ENCODE measurements at places on chromosomes 4 and X.

DNA sequence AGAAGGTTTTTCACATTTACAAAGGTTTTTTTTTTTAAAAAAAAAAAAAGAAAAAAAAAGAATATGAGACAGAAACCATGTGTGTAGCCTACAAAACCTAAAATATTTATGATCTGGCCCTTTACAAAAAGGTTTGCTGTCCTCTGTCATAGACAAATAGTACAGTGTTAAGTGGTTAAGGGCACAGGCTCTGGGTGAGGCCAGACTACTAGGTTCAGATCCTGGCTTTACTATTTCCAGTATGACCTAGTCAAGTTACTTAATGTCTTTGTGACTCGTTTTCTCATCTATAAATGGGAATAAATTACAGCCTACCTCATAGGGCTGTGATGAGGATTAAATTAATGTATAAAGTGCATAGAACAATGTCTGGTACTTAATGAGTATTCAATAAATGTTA lies 56.5 kb downstream of the GAB1 start:
- DNase-seq, result no peak

- DNase-seq, result no peak
Observed at GRCh38 chr4:164424846-164425245, 329.1 kb upstream of the SMIM31 start.

DNA sequence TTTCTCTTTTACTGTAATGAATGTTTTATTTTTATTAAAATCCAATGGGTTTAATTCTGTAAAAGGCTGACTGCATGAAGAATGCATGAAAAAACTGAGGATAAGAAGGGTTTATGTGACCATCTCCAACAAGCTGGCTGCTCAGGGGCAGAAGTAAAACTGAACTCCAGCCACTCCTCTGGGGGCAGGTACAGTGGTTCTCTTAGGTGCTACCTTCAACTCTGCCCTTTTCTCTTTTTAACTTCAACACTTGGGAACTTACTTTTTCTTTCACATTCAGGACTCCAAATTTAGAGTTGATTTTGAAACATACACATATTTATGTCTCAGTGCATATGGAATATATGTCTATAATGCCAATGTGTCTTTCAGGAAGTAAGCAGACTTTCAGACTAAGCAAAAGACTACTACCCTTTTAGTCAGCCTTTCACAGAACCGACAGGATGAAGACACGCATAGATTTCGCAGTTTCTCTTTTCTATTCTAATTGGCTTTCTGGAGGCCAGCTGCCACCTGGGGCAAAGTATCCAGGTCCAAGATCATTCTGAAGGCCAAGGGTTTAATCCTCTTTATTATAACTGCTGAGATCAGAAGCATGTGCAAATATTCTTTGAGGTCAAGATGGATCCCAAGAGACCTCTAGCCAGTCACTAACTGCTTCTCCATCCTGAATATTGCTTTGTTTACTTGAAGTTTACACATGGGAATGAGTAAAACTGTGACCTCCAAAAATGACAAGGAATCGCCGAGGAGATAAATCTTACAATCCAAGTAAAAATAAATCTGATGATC lies 30.7 kb downstream of the HS3ST1 start:
- DNase-seq, result no peak

DNA sequence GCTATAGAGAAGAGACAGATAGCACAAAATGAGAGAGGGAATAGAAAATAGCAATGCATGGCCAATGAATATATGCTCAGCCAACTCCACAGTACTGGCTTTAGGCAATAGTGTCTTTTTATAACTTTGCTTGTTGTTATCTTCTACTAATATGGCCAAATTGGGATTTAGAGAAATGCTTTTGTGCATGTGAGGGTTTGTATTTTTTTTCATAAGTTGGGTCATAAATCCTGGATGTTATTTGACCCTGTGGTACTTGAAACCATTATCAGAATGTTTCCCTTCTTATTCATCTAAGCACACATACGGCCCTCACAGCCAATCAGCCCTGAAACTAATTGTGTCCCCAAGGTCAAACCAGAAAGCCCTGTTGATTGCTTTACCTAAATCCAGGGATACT lies 35.2 kb upstream of the LPAR4 start:
- DNase-seq, result no peak

GRCh38 chr4:56674984-56675383 lies 6.1 kb downstream of the HOPX start:
- DNase-seq, result no peak

DNA sequence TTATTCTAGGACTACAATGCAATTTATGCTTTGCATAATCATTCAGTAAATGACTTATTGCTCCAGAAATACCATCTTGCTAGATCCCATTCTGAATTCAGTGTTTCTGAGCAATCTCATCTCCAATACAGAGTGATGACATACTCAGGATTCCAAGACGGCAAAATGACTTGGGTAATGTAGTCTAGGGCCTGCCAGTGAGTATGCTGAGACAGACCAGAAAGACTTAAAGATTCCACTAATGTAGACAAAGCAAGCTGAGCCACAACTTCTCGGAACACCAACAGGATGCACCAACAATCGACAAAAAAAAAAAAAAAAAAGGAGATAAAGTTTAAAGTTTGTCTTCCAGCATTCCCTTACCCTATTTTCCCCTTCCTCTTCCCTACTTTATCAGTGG lies 919 bp upstream of the SEC24B start:
- DNase-seq, result no peak

DNA sequence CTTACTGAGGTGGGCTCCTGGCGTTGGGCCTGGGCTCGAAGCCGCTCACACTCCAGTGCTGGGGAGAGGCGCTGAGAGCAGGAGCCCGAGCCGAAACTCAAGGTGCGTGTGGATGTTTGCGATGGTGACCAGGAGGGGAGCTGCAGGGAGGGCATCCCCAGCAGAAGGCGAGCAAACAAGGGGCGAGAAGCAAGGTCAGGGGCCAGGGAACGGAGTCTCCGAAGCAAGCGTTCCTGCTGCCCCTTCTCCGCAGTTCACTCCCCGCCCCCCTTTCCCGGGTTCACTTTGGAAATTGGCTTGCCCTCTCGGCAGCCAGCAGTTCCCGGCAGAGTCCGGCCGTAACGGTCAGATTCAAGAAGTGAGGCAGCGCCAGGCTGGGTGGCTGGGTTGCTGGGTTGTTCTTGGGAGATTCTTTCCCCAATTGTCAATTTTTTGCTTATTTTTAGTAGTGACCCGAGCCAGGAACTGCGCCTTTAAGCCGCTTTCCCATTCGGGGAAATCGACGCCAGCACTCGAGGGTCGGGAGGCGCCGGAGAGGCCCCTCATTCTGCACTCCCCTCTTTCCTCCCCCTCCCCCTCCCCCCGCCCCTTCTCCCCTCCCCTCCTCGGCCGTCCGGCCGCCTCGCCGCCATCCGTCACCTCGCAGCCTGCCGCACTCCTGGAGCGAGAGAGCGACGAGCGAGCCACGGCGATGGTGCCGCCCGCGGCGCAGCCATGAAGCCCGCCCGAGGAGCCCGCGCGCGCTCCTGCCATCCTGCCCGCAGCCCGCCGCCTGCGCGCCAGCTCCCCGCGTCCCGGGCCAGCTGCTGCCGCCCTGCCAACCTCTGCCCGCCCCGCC lies at the start of gene FRMPD3:
Gene FRMPD3 (plus strand): TSS at position 655 of the 838 bp plus-strand sequence. CDS start 76,937 bp downstream, outside the sequence.
- no peak for DNase-seq

- DNase-seq, result no peak
Observed at GRCh38 chrX:68894513-68895340, 65.9 kb downstream of the EFNB1 start.

GRCh38 chr4:57442831-57443291 lies 332.7 kb upstream of the IGFBP7 start:
- DNase-seq, result no peak

- DNase-seq, result no peak
Observed at GRCh38 chrX:150450519-150451177, 87.5 kb downstream of the MAMLD1 start.

DNA sequence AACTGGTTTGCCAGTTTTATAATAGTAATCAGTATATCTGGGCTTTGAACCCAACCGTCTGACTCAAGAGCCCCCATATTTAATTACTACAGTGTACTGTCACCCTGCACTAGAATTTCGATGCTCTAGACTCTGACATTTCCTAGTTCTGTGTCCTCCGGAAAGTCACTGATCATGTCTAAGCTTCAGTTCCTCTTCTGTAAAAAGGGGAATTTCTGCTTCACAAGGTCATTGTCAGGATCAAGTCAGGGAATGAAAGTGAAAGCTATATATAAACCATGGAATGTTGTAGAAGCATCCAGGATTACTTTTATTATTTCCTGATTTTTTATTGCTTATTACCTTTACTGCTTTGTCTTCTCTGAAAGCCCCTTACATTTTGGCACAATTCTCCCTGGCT lies 4.0 kb upstream of the KCNIP4 start:
- DNase-seq, result no peak

DNA sequence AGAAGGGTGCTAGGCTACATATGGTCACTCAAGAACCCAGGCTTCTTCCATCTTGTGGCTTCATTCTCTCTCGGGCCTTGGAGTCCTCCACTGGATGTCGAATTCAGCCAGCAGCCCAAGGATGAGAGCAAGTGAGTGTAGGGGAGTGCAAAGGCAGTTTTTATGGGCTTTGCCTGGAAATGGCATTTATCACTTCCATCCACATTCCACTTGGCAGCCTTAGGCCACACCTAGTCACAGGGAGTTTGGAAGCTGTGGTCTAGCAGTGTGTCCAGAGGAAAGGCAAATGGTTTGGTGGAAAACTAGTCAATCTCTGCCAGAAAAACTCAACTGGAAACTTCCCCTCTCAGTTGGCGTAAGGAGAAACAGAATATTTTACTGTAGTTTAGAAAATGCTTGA lies 59.0 kb downstream of the NHS start:
- no peak for DNase-seq

GRCh38 chr4:37649268-37649667 lies 36.9 kb downstream of the RELL1 start:
- DNase-seq, result no peak

GRCh38 chr4:70816894-70817293 lies 22.8 kb downstream of the GRSF1 start:
- no peak for DNase-seq

- no peak for DNase-seq
Observed at GRCh38 chrX:42678133-42678532, 99.8 kb downstream of the PPP1R2C start.

DNA sequence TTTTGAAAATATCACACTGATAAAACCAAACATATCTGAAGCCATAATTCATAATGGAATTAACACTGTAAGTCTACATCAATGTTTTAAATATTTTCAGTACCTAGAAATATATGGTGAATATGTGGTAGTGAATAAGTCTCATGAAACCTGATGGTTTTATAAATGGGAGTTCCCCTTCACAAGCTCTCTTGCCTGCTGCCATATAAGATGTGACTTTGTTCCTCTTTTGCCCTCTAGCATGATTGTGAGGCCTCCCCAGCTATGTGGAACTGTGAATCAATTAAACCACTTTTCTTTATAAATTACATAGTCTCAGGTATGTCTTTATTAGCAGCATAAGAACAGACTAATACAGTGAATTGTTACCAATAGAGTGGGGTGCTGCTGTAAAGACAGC lies 536.8 kb upstream of the GALNT7 start:
- DNase-seq, result no peak

- DNase-seq, result no peak
Observed at GRCh38 chrX:143934542-143934941, 50.7 kb downstream of the UBE2NL start.

- DNase-seq, result no peak
Observed at GRCh38 chrX:29318012-29318411, 730.8 kb downstream of the IL1RAPL1 start.

- no peak for DNase-seq
Observed at GRCh38 chr4:26802790-26803189, 57.9 kb upstream of the STIM2 start.

GRCh38 chr4:120415896-120416295 lies 349.2 kb upstream of the MAD2L1 start:
- DNase-seq, result no peak

GRCh38 chr4:89572224-89572858 lies 264.6 kb downstream of the SNCA start:
- no peak for DNase-seq

GRCh38 chrX:13933851-13934250 lies 95.8 kb downstream of the GEMIN8 start:
- DNase-seq, result no peak

DNA sequence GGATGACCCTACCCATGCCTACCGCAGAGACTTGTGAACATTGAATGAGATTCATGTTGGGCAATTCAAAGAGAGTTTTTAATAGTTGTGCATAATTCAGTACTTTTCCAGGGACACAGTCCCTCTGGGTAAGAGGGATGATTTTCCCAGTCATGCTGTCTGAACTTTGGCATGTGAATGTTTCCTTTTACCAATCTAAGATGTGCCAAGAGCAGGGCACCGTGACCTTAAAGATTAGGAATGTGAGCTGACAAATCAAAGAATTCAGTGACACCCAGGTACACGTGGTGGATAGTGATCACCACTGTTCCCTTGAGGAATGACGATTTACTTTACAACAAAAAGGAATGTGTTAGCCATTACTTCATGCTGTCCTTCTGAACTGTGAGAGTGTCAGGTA lies 515.6 kb downstream of the PPARGC1A start:
- DNase-seq, result no peak

- no peak for DNase-seq
Observed at GRCh38 chr4:89416960-89417359, 109.4 kb upstream of the GPRIN3 start.

DNA sequence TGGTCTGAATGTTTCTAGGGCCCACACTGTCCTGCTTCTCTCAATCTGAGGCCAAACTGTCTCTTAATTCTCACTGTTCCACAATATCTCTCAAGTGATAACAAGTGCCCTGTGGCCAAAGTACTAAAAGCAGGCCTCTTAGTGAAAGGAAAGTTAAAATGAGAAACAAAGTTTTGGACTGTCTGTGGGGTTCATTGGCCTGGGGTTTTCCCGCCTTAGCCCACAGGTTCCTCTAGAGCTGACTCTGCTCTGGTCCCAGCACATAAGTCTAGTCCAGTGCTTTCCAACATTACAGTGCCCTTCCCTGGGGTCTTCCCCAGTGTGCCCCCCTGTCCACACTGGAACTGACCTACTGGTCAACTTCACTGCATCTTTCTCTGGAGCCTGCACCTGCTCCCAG lies 6.3 kb downstream of the MAGEB1 start:
- no peak for DNase-seq

DNA sequence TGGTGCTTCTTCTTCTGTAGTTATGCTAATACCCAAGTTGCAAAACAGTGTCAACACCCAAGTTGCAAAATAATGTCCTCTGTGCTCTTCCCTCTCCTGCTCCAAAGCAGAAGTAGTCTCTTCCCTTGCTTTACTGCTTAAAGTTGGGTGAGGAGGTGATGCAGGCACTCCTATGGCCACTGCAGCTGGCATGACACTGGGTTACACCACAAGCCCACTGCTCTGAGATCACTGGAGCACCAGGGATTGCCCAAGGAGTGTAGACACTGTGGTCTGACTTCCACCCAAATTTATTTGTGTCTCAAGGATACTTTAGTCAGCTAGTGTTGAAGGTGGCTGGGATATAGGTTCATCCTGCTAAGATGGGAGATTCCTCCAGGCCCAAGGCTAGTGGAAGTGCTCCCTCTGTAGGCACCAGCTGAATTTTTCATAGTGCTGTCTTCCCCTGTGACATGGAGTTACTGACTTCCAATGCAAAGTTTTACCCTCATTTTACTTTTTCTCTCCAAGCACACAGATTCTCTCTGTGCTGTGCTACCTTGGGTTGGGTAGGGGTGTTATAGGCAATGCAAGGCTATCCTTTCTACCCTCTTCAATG lies 196.2 kb upstream of the TENT5D start:
- no peak for DNase-seq

GRCh38 chr4:33045334-33045733 lies 2325.2 kb downstream of the PCDH7 start:
- DNase-seq, result no peak

GRCh38 chrX:135086197-135086854 lies 34.0 kb downstream of the ETDB start:
- no peak for DNase-seq

- DNase-seq, result no peak
Observed at GRCh38 chr4:127134490-127134889, 498.3 kb upstream of the INTU start.
